Activated CD4-positive, alpha-beta T cell treated with anti-CD3 and anti-CD28 coated beads, Interleukin-2, amount 10 ng/mL, durations not matched to agents 7 days and 5 days (primary cell): ENCODE measurements at places on chromosomes 3 and 15. TPM values are rescaled to one million over a fixed set of nuclear protein-coding genes. Genes with fewer than 3 reads are reported as not detected.

DNA sequence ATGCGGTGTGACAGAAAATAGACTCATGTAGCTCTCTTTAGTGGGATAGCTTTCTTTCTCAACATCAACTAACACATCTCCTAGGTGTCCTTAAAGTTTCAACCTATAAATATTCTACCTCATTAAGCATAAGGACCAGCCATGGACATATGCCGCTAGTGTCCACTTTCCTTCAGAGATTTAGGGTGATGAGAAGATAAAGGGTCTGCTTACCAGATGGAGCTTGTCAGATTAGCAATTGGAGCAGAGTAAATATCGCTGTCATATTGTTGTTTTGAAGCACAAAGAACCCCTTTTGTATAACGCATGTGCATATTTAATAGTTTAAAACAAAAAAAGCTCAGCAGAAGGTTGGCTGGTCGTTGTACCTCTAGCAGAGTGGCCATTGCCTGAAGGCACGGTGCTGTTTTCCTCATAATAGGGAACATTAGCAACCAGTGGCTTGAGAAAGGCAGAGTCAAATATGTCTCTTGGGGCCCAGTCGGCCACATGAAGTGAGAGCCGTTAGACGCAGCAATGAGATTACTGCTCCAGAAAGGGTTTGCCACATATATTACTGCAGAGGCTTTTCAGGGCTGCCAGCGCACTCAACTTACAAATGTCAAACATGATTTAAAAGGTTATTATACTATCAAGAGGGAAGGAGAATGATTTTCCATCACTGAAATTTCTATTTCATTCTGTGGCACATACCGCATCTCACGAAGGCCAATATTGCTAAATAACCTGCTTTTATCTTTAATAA, 264.2 kb downstream of the ROBO2 start:
- H3K4me1 ChIP-seq, result no peaks in the 10 kb centered on the region
- H3K36me3 ChIP-seq, result no peaks in the 10 kb centered on the region
- DNase-seq, result no peak
- no peak overlapping the region for H3K27ac ChIP-seq
- H3K27me3 ChIP-seq, result no peaks in the 10 kb centered on the region

KNSTRN gene
- 63.3 TPM for total RNA-seq

DNA sequence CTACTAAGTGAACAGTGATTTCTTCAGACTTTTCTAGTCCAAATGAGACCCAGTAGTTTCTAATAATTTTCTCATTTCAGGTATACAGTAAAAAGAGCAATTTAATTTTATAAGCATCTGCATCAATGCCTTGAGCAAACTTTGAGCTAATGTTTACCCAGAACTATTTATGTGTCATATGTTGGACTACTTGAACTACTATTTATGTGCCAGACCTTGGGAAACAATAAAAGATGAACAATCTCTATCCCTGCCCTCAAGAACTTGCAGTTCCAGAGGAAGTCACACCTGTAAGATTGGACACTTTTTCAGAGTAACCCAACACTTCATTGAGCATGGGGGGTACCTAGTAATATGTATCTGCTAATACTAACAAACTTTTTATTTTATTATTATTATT, 2.3 kb upstream of the UBE3A start:
- no peak overlapping the region for H3K4me3 ChIP-seq
- H3K27me3 ChIP-seq, result no peaks in the 10 kb centered on the region
- peaks cover 3% of the 10 kb centered on the region for H3K36me3 ChIP-seq
- no peak for DNase-seq
- peaks cover 23% of the 10 kb centered on the region for H3K4me1 ChIP-seq

- no peaks in the 10 kb centered on the region for H3K36me3 ChIP-seq
- H3K27me3 ChIP-seq, result peaks cover 25% of the 10 kb centered on the region
- no peak overlapping the region for H3K27ac ChIP-seq
These were observed 139.3 kb upstream of the HES1 start for GRCh38 chr3:193996641-193997089.

GRCh38 chr3:68139897-68140296, 485.5 kb upstream of the SUCLG2 start:
- no peaks in the 10 kb centered on the region for H3K4me1 ChIP-seq
- no peak overlapping the region for H3K4me3 ChIP-seq
- no peak overlapping the region for H3K27ac ChIP-seq
- H3K27me3 ChIP-seq, result no peaks in the 10 kb centered on the region
- no peak for DNase-seq
- H3K36me3 ChIP-seq, result no peaks in the 10 kb centered on the region

DNA sequence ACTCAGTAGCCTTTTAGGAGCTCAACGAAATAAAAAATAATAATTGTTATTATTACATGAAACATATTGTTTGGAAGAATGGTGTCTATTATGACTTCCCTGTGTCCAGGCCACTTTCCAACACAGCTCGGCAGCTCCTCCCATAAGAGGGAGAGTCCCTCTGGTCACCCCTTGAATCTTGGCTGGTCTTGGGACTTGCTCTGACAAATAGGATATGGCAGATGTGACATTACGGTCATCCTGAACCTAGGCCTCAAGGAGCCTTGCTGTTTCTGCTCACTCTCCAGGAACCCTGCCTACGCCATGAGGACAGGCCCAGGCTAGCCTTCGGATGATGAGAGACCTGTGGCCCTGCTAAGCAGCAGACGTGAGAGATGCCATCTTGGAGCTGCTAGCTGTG, 71.8 kb downstream of the OXNAD1 start:
- H3K27me3 ChIP-seq, result no peaks in the 10 kb centered on the region
- peaks cover 49% of the 10 kb centered on the region for H3K4me1 ChIP-seq
- H3K36me3 ChIP-seq, result peaks cover 70% of the 10 kb centered on the region
- H3K4me3 ChIP-seq, result no peak overlapping the region
- no peak for DNase-seq
- peak overlapping the region; percentile 82 for H3K27ac ChIP-seq

PLSCR2 gene
- not detected for total RNA-seq

EFHB gene
- 0.33 TPM for total RNA-seq

- no peak overlapping the region for H3K4me3 ChIP-seq
- no peaks in the 10 kb centered on the region for H3K27me3 ChIP-seq
- no peaks in the 10 kb centered on the region for H3K36me3 ChIP-seq
- DNase-seq, result no peak
These were observed 270.7 kb upstream of the LRTM1 start for GRCh38 chr3:55198554-55198953.

- peaks cover 24% of the 10 kb centered on the region for H3K27me3 ChIP-seq
- H3K4me1 ChIP-seq, result no peaks in the 10 kb centered on the region
- no peak within 1 kb of the TSS for H3K4me3 ChIP-seq
- no peaks in the 10 kb centered on the region for H3K36me3 ChIP-seq
- H3K27ac ChIP-seq, result no peak within 1 kb of the TSS
These were observed at the start of gene KY for GRCh38 chr3:134650431-134651346. KY (minus strand) TSS chr3:134651022; CDS start chr3:134650960, 62 bp downstream.

- peaks cover 2% of the 10 kb centered on the region for H3K36me3 ChIP-seq
- peak; percentile 57 for DNase-seq
- H3K4me1 ChIP-seq, result peaks cover 58% of the 10 kb centered on the region
- peaks cover 67% of the 10 kb centered on the region for H3K27me3 ChIP-seq
- H3K4me3 ChIP-seq, result peak overlapping the region; percentile 26
- H3K27ac ChIP-seq, result no peak overlapping the region
These were observed 3.4 kb downstream of the RNU6-1 start for GRCh38 chr15:67836477-67836876.

GRCh38 chr3:145951441-145951840, 209.5 kb downstream of the PLOD2 start:
- H3K36me3 ChIP-seq, result no peaks in the 10 kb centered on the region
- DNase-seq, result no peak
- no peaks in the 10 kb centered on the region for H3K4me1 ChIP-seq

PPP1R14D gene
- total RNA-seq, result not detected

PXYLP1 gene
- 11.9 TPM for total RNA-seq
